Stimulated activated CD4-positive, alpha-beta T cell treated with anti-CD3 and anti-CD28 coated beads, Interleukin-1b, Interleukin-23, amount 100 ng/mL, for 1 hour (primary cell): ENCODE measurements at places on chromosomes 2 and 18.

- no peak for DNase-seq
These were observed 884 bp downstream of the HES6 start for GRCh38 chr2:238238766-238239542.

GRCh38 chr18:50819027-50819727, 639 bp downstream of the MRO start:
- DNase-seq: no peak

GRCh38 chr18:54742659-54743604, 85.3 kb upstream of the RAB27B start:
- DNase-seq: no peak

GRCh38 chr2:157061799-157062198, 195.7 kb upstream of the GALNT5 start:
- DNase-seq: no peak

GRCh38 chr2:64119369-64119768, 24.9 kb downstream of the PELI1 start:
- no peak for DNase-seq

GRCh38 chr2:26100384-26100783, 66.5 kb downstream of the RAB10 start:
- no peak for DNase-seq

- no peak for DNase-seq
These were observed 879.6 kb upstream of the CELF4 start for GRCh38 chr18:38444971-38445803.

GRCh38 chr2:119179202-119179601, 20.7 kb upstream of the C1QL2 start:
- no peak for DNase-seq

DNA sequence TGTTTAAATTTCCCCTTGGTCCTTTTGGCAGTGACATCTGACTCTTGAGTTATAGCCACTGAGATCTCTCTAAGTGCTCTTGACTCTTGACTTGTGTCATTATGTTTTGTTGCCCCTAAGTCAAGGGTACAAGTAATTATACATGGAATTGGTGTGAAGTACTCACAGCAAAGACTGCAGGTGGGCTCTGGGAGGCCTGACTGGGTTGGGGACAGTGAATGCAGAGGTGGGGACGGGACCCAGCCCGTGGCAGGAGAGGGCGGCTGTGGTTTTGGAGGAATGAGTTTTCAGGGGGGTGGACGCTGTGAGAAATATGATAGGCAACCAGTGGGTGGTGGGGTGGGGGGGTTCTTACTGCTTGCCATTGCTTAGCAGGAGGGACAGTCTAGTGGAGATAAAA, 97.8 kb downstream of the NCK2 start:
- no peak for DNase-seq

- DNase-seq: no peak
These were observed 29.1 kb upstream of the THSD7B start for GRCh38 chr2:136736236-136736635.

GRCh38 chr18:44826418-44827259, 146.0 kb downstream of the SETBP1 start:
- no peak for DNase-seq

DNA sequence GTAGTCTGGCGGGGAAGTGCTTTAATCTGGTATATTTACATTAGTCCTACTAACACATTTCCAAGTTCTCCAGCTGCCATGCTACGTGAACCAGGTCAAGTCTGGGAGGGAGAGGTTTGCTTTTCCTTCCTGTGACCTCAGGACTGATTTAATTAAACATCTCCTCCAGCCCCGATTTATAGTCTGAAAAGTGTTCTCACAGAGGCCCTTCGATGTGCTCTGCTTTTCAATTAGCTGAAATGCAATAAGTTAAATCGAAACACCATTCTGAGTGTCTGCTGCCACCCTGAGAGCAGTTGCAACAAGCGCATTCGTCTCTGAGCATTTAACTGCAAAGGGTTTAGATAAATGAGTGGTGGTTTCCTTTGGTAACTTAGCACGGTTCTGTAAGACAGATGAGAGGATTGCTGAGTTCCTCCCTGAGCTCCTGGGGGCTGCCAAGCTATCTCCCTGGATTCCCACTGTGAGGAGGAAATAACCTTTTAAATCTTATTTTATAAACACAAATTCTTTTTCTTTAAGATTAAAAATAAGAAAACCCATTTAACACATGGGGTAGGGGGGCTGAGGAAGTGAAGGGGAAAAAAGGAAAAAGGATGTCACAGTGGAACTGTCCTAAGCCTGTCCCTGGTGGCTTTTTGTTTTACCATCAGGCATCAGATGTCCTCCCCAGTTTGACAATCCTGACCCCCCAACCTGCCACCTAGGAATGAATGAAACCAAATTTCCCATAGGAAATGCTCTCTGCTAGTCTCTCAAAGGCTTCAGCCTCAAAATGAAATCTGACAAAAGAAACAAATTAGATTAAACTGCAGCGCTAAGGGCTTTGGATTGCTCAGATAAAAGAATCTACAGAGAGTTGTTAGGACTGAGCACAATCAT, 56.5 kb upstream of the CREB1 start:
- DNase-seq: no peak

DNA sequence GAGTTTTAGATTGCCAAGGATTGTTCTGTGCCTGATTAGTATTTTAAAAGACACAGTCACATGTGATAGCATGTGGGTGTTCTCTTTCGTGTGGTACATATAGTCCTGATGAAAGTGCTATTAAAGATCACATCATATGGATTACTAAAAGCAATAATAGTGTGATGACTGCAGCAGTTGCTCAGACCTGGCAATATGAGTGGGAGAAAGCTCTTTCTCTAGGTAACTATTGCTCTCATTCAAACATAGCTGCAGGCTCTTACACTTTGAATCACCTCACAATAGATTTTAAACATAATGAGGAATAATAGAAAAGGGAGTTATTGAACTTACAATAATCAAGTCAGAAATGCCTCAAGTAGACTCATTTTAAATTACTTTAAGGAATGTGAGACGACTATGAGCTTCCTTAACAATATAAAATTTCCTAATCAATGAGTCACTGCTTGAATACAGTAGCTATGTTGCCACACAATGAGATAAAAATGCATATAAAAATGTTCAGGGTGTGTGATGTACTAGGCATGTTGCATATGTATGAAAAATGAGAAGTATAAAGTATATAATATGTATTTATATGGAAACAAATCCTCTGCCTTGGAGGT, 452.1 kb downstream of the TMX3 start:
- DNase-seq: no peak

DNA sequence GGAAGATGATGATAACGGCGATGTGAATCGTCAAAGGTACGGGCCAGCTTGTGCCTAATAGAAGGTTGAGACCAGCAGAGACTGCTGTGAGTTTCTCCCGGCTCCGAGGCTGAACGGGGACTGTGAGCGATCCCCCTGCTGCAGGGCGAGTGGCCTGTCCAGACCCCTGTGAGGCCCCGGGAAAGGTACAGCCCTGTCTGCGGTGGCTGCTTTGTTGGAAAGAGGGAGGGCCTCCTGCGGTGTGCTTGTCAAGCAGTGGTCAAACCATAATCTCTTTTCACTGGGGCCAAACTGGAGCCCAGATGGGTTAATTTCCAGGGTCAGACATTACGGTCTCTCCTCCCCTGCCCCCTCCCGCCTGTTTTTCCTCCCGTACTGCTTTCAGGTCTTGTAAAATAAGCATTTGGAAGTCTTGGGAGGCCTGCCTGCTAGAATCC, 3.0 kb downstream of the FZD7 start:
- no peak for DNase-seq

DNA sequence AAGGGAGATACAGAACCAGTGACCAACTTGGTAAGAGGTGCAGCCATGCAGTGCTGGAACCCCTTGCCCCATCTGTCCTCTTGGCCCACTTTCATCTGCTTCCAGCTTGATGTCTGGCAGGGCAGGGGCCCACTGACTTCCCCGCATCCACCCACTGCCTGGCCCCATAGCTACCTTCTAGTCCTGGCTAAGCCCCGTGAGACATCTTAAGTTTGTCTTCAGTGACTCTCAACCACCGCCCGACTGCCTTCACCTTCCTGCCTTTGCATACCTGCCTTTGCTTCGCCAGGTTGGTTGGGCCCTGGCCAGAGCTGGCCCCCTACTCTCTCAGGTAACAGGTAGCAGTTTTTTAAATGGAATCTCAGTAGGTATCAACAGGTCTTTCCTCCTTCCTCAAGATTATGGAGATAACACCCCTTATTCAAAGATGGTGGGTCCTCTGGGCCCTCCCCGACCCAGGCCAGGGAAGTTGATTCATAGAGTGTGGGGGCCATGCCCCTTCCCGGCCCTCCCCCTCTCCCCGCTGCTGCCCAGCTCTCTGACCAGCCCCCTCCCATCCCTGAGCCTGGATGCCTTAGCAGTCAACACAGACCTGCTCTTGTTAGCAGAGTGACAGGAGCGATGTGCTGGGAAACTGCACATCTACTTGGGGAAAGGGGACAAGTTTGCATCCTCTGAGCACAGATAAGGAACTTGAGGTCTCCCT, 2.8 kb downstream of the ARID5A start:
- no peak for DNase-seq

GRCh38 chr18:74532511-74533025, 1.7 kb upstream of the CNDP1 start:
- no peak for DNase-seq

DNA sequence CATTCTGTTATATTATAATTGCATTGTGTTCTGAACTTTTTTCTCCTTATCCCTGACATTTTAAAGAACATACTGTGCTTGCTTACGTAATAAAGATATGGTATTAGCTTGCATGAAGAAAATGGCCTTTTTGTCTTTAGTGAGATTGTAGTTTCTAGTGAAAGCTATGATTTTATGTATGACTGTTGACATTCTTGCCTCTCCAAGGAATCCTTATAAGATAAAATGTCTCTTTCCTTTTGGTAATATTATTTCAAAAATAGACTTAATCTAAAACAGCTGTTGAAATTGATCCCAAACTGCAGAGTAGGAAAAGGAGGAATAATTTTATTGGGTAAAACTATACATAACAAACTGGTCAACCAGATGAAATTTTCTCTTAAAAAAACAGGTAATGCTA, 40.8 kb upstream of the CCDC102B start:
- no peak for DNase-seq

DNA sequence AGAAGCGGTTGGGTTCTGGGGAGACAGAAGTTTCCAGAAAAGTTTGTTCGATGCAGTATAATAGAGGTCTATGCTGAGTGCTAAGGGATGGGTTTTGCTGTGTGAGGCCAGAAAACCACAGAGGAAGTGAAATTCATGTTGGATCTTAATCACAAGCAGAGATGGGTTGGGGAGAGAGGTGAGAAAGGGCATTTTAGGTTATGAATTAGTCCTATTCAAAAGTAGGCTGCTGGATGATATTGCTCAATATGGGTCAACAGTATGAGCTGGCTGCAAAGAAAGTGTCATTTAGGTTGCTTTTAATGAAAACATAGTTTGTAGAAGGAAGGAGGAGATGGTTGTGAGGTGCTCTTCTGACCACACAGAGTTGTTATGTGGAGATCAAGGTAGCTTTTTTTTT, 118.8 kb upstream of the LHCGR start:
- DNase-seq: no peak

DNA sequence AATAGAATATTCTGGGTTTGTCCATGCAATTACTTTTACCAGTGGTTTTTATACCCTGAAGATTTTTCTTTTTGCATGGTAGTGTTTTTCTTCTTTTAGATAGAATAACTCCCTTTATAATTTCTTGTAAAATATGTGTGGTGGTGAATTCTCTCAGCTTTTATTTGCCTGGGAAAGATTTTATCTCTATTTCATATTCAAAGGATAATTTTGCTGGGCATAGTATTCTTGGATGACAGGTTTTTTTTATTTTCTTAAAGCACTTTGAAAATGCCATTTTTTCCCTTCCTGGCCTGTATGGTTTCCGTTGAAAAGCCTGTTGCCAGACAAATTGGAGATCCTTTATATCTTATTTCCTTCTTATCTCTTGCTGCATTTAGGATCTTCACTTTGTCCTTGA, 113.5 kb downstream of the MYO3B start:
- no peak for DNase-seq

- no peak for DNase-seq
These were observed 142.1 kb downstream of the SLC4A10 start for GRCh38 chr2:161766334-161766733.

DNA sequence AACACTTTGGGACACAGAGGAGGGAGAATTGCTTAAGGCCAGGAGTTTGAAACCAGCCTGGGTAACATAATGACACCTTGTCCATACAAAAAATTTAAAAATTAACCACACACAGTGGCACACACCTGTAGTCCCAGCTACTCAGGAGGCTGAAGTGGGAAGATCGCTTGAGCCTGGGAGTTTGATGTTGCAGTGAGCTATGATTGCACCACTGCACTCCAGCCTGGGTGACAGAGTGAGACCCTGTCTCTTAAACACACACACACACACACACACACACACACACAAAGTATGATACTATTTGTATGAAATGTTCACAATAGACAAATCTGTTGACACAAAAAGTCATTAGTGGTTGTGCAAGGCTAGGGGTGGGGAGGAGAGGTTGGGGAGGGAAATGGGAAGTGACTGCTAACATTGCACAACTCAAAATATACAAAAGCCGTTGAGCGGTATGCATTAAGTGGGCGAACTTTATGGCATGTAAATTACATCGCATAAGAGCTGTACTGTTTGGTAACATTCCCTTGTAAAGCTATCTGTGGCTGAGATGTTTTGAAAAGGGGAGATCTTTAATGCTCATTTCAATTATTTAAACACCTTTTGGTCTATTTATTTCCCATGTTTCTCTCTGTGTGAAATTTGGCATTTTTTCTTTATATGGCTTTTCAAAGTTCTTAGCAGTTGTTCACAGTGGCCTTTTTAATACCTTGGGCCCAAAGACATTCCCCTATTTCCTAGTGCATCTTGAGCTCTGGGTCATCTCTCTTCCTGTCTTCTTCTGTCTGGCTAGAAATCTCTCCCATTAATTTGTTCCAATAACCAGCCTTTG, 58.9 kb upstream of the ZNF516 start:
- DNase-seq: no peak

DNA sequence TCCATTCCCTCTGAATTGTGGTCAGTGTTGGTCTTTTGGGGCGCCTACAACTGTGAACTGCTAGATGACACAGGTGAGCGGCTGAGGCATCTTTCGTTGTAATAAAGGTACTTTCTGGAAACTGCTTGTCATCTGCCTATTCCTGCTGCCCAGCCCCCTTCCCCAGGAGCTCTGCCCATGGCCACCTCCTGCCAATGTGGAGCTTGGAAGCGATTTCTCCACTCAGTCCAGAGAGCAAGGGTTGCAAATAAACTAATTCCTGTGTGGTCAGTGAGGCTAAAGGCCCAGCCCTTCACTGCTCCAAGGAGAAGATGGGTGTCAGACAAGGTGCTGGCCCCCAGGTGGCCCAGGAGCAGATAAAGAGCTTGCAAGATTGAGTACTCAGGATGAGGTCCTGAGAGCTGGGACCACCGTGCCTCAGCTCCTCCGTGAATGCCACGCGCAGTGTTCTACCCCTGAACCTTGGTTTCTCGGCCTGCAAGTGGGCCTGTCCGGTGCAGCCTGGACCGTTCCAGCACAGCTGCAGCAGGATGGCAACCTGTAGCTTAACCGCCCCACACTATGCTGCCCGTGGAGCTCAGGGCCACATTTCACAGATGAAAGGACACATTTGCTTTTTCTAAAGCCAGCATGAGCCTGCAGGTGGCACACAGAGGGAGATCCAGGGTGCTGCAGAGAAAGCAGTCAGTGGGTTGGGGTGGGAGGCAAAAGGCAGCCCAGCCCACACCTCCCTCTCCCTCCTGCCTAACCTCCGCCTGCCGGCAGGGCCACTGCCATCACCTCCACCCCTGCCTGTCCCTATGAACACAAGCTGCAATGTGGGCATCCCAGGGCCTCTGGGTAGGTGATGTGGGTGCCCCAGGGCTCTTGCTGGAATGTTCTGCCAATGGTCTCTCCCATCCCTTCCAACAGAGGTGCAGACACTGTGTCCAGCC, 78.7 kb upstream of the OTOF start:
- DNase-seq: no peak

GRCh38 chr2:135103843-135104242, 51.8 kb downstream of the RAB3GAP1 start:
- no peak for DNase-seq
